ENCODE measurements at places on chromosomes 12 and 14. TPM values are rescaled to one million over a fixed set of nuclear protein-coding genes. Genes with fewer than 3 reads are reported as not detected.

The KRT85 gene
- total RNA-seq: not detected

The TAS2R13 gene
- 1.1 TPM for total RNA-seq

The HHIPL1 gene
- total RNA-seq: not detected

The KRT71 gene
- not detected for total RNA-seq
